H54 (cell line): ENCODE measurements at places on chromosomes 7 and 10.

GRCh38 chr7:22859641-22860290, 37.1 kb upstream of the TOMM7 start:
- DNase-seq = no peak

GRCh38 chr7:127873151-127873550, 158.1 kb downstream of the LRRC4 start:
- no peak for DNase-seq

DNA sequence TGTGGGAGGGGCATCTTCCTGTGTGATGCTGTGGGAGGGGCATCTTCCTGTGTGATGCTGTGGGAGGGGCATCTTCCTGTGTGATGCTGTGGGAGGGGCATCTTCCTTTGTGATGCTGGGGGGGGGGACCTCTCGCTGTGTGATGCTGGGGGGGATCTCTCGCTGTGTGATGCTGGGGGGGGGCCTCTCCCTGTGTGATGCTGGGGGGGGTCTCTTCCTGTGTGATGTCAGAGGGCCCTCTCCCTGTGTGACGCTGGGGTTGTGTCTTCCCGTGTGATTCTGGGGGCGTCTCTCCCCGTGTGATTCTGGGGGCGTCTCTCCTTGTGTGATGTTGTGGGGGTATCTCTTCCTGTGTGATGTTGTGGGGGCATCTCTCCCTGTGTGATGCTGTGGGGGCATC, 27.9 kb upstream of the DPYSL4 start:
- no peak for DNase-seq

DNA sequence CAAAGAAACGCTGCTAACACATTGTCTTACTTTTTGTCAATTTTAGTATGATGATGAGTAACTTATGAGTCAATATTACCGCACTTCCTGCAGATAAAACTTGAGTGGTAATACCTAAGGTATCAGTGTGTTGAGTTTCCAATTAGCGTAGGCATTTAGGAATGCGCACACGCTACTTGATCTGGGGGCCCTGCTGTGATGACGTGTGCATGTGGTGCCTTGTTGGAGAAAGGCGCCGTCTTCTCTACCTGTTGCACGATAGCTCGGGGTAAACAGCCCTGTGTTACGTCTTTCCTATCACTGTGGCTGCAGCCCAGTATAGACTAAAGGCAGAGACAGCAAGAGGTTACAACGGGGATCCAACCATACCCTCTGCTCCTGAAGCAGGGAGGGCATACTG, 476.8 kb upstream of the ADARB2 start:
- no peak for DNase-seq

DNA sequence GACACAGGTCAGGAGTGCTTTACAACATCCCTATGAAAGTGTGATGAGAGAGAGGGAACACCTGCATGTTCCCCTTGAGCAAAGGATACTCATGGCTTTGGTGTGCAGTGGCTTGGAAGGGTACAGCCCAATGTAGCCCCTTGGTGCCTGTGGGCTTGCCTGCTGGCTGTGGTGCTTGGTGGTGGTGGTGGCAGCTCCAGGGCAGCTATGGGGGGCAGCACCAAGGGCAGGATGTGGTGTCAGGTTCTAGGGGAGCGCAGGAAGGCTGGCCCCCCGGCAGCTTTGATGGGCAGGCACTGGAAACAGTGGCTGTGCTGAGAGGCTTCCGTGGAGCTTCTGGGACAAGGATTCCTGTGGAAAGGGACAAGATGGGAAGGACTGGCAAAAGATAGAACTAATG, 464.0 kb upstream of the ZMIZ1 start:
- DNase-seq = no peak
